ENCODE measurements at places on chromosomes 3 and 15. TPM values are rescaled to one million over a fixed set of nuclear protein-coding genes. Genes with fewer than 3 reads are reported as not detected.

The ITIH1 gene
- total RNA-seq = not detected

The PTX3 gene
- 1.3 TPM for total RNA-seq

The AP3B2 gene
- total RNA-seq = 1.4 TPM

The LTK gene
- 0.50 TPM for total RNA-seq

The MOBP gene
- 0.10 TPM for total RNA-seq

The SI gene
- total RNA-seq = not detected

The BOC gene
- 16.3 TPM for total RNA-seq

The CHRM5 gene
- not detected for total RNA-seq

The ONECUT1 gene
- total RNA-seq = not detected

The IL17RD gene
- 5.9 TPM for total RNA-seq

The ADAMTS17 gene
- 3.2 TPM for total RNA-seq

The PRKCI gene
- total RNA-seq = 17.6 TPM

The RPLP1 gene
- 1,042 TPM for total RNA-seq

The ARNT2 gene
- total RNA-seq = 5.0 TPM

The GCHFR gene
- 18.2 TPM for total RNA-seq

The GNAT1 gene
- total RNA-seq = not detected

The APH1B gene
- total RNA-seq = 9.6 TPM

The GATA2 gene
- total RNA-seq = 8.9 TPM

The RAB8B gene
- 21.9 TPM for total RNA-seq

The SLC22A13 gene
- total RNA-seq = 0.21 TPM

The AGBL1 gene
- not detected for total RNA-seq

The IQCF6 gene
- not detected for total RNA-seq

The SLCO2A1 gene
- total RNA-seq = 67.6 TPM

The METTL6 gene
- 10.3 TPM for total RNA-seq

The UTS2B gene
- 0.24 TPM for total RNA-seq

The RPP14 gene
- 24.2 TPM for total RNA-seq

The ADCY5 gene
- total RNA-seq = 134 TPM

The ATXN7 gene
- 22.2 TPM for total RNA-seq

The ILDR1 gene
- total RNA-seq = not detected

The GAP43 gene
- total RNA-seq = 3.5 TPM

The DUOX1 gene
- total RNA-seq = 1.9 TPM

The GOLGA8G gene
- total RNA-seq = not detected

The SSUH2 gene
- 0.71 TPM for total RNA-seq

The CPN2 gene
- not detected for total RNA-seq

The ZMAT3 gene
- total RNA-seq = 13.9 TPM

The UROC1 gene
- not detected for total RNA-seq

The LSAMP gene
- total RNA-seq = 4.7 TPM

The RASL12 gene
- total RNA-seq = 53.3 TPM

The EPHB1 gene
- 0.85 TPM for total RNA-seq

The AZI2 gene
- 48.7 TPM for total RNA-seq

The ATP2B2 gene
- total RNA-seq = 0.31 TPM

The CLDN18 gene
- total RNA-seq = 47.9 TPM

The NANOGP8 gene
- total RNA-seq = not detected

The PLA1A gene
- 8.7 TPM for total RNA-seq

The TUSC7 gene
- not detected for total RNA-seq

The SCAANT1 gene
- not detected for total RNA-seq

The SERPINI1 gene
- 4.1 TPM for total RNA-seq

The TLR9 gene
- not detected for total RNA-seq

The KIF7 gene
- total RNA-seq = 2.4 TPM

The CA12 gene
- total RNA-seq = 2.3 TPM

The GP5 gene
- total RNA-seq = 0.21 TPM

The SAMD7 gene
- not detected for total RNA-seq

The ZNF662 gene
- total RNA-seq = 6.3 TPM

The SLC24A5 gene
- not detected for total RNA-seq
